Activated CD4-positive, alpha-beta T cell treated with anti-CD3 and anti-CD28 coated beads for 36 hours (primary cell): ENCODE measurements at places on chromosomes 2 and 18. TPM values are rescaled to one million over a fixed set of nuclear protein-coding genes. Genes with fewer than 3 reads are reported as not detected.

OTOS gene
- total RNA-seq, result not detected

- DNase-seq, result no peak
These were observed 11.9 kb downstream of the IL18RAP start for GRCh38 chr2:102434655-102435381.

TMEM131 gene
- total RNA-seq, result 25.8 TPM

CHRND gene
- not detected for total RNA-seq

DNA sequence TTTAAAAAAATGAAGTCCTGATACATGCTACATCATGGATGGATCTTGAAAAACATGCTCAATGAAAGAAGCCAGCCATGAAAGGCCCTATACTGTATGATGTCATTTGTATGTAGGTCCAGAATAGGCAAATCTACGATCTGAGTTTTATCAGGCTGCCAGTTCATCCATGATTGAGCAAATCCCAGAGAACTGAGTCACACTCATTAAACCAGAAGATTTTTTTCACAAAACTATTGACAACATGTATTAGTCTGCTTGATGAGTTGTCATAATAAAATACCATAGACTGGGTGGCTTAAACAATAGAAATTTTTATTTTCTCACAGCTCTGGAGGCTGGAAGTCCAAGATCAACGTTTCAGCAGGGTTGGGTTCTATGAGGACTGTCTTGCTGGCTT, 130.7 kb downstream of the MREG start:
- DNase-seq, result no peak
